NCI-H187 treated with DMSO at 0.1 percent for 48 hours (cell line): ENCODE measurements at places on chromosomes 6 and 20.

DNA sequence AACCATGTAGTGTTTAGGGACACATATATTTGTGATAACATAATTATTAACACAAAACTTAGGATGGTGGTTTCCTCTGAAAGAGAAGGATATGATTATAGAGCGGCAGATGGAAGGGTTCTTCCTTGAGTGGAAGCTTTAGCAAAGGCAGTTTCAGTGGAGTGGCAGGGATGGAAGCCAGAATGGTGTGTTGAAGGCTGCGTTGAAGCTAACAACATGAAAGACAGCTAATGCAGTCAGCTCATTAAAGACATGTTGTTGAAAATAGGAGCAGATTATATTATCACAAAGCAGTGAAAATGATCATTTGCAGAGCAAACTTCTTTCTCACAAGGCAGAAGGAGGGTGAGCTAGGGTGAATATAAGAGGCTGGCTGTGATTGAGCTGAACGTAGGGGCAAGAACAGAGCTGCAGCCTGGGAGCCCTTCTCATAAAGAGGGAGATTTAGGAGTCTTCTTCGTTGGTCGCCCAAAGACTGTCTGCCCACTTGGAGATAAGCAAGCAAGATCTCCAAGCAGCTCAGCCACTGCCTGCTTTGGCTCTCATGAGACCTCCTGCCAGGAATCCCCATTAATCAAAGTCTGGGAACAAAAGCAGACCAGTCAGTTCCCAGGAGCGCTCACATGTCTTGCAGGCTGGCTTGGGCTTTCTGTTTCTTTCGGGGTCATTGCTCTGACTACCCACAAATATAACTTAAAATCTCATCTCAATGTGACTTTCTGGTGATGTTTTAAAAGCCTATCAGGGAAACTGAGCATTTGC is 2.6 kb upstream of the ANKRD6 start:
- DNase-seq: no peak

GRCh38 chr6:139600343-139600742 is 225.9 kb upstream of the CITED2 start:
- DNase-seq: no peak

- no peak for DNase-seq
Measured at GRCh38 chr6:62285612-62286469, at the start of gene KHDRBS2. KHDRBS2 (minus strand) TSS chr6:62286225.

- no peak for DNase-seq
Measured at GRCh38 chr6:36296240-36296639, 26.4 kb downstream of the PNPLA1 start.

- no peak for DNase-seq
Measured at GRCh38 chr6:23419046-23419445, 707.0 kb upstream of the NRSN1 start.

DNA sequence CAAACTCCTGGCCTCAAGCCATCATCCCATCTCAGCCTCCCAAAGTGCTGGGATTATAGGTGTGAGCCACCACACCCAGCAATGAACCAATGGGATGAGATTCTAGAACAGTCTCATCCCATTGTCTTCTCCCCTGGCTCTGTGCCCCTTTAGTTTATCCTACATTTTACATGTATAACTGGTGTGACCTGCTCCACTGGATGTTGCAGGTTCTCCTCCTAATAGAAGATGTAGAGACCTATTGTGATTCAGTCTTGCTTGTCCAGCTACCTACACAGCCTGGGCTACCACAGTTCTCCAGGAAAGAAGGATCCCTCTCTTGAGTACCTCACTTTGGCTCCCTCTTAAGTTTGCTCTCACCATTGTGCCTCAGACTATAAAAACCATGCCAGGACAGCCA is 2.0 kb upstream of the FKBPL start:
- DNase-seq: no peak

GRCh38 chr20:19392344-19393130 is 180.1 kb downstream of the SLC24A3 start:
- DNase-seq: no peak

DNA sequence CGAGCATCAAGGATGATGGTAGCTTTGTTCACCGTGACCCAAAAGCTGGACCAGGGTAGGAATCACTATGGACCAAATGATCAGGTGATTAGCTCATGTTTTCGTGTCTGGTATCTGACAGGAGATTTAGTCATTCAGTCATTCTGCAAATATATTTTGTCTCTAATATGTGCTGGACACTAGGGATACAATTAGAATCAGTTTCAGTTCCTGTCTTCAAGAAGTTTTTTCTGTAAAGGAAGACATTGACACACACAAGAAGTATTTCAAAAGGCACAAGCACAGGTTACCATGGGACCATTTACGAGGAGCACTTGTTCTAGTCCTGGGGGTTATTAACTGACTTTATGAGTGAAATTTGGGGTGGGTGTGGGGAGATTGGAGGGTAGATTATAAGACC is 244.9 kb downstream of the HIVEP2 start:
- no peak for DNase-seq

- peak; percentile 51 for DNase-seq
Measured at GRCh38 chr6:28349344-28349891, 329 bp upstream of the ZKSCAN3 start.

DNA sequence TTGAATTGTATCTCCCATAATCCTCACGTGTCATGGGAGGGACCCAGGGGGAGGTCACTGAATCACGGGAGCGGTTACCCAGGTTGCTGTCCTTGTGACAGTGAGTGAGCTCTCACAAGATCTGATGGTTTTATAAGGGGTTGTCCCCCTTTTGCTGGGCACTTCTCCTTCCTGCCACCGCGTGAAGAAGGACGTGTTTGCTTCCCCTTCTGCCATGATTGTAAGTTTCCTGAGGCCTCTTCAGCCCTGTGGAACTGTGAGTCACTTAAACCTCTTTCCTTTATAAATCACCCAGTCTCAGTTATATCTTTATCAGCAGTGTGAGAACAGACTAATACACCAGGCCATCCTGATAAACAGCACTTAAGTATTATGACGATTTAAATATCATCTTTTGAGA is 9.0 kb upstream of the MRGBP start:
- DNase-seq: no peak

- no peak for DNase-seq
Measured at GRCh38 chr6:4973982-4974745, 29.7 kb downstream of the RPP40 start.

- no peak for DNase-seq
Measured at GRCh38 chr6:10511477-10511876, 9.7 kb upstream of the GCNT2 start.

GRCh38 chr6:155412335-155412734 is 43.3 kb downstream of the NOX3 start:
- DNase-seq: no peak

- no peak for DNase-seq
Measured at GRCh38 chr6:44072452-44072958, 54.7 kb downstream of the MRPL14 start.

DNA sequence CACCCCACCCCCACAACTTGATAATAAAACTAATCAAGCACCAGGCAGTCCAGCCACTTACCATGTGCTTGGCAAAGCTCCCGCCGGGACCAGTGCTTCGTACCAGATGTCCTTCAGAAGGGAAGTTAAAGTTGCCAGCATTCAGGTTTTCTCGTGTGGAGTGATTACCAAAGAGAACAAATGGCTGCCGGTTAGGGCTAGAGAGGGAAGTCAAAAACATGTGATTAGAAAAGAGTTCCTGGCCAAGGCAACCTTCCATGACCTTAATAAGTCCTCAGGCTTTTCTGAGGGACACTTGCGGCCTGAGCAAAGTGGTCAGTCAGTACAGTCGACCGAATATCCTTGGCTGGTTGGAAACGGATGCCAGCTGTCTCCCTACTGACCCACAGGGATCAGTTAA is 67.0 kb downstream of the DNAAF9 start:
- no peak for DNase-seq

GRCh38 chr6:39178804-39179203 is 50.5 kb downstream of the KCNK5 start:
- DNase-seq: no peak

DNA sequence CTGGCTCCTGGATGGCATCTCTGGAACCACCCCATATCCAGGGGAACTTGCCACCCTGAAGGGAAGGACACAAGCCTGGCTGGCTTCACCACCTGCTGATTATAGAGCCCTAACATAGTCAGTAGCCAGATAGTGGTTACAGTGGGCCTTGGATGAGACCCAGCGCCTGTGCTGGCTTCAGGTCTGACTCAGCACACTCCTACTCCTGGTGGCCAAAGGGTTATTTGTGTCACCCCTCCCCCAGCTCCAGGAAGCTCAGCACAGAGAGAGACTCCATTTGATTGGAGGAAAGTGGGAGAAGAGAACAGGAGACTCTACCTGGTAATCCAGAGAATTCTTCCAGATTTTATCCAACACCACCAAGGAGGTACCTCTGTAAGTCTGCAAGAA is 12.8 kb downstream of the SNX14 start:
- DNase-seq: no peak
